ENCODE measurements at places on chromosomes 11 and 22.

DNA sequence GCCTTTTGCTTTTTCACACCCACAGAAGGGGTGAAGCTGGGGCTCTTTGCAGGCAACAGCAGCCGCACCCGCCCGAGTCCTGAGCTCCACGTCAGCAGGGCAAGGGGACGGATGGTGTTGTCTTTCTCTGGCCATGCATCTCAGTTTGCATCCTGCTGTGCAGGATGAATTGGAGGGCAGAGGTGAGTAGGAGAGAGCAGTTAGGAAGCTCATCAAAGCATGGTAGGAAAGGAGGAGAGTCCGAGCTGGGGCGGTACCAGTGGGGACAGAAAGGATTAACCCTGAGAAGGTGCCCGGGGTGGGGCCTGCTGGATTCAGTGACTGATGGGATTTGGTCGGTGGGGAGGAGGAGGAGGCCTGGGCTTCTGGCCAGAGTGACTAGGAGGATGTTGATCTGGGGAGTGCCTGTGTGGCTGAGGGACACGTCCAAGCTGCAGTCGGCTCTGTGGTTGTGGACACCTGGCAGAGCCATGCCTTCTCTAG, 14.6 kb downstream of the FAM83F start:
- DNase-seq = no peak

GRCh38 chr11:57458060-57458409, 2.3 kb upstream of the RTN4RL2 start:
- no peak for DNase-seq

DNA sequence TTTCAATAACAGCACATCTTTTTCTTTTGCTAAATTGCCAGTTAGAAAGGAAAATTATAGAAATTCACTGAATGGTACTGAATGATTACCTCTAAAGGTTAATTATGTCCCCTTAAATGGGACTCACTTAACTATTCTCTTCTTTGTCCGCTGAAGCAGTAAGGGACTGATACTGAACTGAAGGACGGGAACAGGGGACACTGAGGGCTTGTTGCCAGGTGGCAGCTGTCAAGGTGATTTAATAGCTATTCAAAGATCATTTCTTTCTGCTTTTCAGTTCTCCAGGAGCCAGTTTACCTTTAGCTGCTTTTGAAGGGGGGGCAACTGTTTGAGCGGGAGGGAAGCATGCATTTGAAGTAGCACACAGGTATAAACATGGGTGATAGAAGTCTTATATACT, 325.4 kb upstream of the CCDC90B start:
- DNase-seq = no peak

- DNase-seq = no peak
Observed at GRCh38 chr11:17505146-17505545, 28.5 kb upstream of the ABCC8 start.

DNA sequence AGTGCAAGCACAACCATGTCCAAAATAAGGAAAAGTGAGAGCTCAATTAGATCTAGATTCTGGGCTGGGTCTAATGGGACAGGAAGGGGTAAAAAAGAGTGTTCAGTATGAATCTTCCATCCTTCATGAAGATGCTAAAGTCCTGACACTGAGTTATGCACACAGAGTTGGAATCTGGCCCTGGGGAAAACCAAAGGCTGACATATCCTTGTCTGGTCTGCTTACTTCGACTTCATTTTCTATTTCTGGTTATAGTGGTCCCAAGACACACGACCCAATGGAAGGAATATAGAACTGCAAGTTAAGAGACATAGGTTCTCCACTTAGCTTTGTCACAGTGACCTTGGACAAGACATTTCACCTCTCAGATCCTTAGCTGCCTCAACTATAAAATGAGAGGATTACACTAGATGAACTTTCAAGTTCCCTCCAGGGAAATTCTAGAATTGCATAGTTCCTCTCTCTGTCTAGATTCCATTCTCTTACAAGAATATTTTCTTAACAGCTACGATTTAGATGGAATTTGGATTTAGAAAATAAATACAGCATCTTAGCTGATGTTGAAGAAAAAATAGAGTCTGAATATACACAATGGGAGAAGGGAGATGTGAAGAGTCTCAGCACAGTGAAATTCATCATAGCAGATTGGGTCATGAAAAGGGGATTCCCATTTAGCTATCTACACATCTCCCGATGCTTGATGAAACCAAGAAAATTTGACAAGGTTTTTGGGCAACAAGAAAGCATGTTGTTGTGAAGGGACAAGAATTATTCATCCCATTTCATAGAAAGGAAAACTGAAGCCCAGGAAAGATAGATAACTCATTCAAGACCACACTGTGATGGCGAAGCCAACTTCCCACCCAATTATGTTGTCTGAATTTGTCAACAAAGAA, 3.3 kb downstream of the BLID start:
- no peak for DNase-seq

DNA sequence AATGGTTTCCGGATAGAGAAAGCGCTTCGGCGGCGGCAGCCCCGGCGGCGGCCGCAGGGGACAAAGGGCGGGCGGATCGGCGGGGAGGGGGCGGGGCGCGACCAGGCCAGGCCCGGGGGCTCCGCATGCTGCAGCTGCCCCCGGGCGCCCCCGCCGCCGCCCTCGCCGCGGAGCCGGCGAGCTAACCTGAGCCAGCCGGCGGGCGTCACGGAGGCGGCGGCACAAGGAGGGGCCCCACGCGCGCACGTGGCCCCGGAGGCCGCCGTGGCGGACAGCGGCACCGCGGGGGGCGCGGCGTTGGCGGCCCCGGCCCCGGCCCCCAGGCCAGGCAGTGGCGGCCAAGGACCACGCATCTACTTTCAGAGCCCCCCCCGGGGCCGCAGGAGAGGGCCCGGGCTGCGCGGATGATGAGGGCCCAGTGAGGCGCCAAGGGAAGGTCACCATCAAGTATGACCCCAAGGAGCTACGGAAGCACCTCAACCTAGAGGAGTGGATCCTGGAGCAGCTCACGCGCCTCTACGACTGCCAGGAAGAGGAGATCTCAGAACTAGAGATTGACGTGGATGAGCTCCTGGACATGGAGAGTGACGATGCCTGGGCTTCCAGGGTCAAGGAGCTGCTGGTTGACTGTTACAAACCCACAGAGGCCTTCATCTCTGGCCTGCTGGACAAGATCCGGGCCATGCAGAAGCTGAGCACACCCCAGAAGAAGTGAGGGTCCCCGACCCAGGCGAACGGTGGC, 15.7 kb downstream of the PIK3IP1 start:
- no peak for DNase-seq

- DNase-seq = no peak
Observed at GRCh38 chr22:31893460-31893859, 50.9 kb upstream of the YWHAH start.

DNA sequence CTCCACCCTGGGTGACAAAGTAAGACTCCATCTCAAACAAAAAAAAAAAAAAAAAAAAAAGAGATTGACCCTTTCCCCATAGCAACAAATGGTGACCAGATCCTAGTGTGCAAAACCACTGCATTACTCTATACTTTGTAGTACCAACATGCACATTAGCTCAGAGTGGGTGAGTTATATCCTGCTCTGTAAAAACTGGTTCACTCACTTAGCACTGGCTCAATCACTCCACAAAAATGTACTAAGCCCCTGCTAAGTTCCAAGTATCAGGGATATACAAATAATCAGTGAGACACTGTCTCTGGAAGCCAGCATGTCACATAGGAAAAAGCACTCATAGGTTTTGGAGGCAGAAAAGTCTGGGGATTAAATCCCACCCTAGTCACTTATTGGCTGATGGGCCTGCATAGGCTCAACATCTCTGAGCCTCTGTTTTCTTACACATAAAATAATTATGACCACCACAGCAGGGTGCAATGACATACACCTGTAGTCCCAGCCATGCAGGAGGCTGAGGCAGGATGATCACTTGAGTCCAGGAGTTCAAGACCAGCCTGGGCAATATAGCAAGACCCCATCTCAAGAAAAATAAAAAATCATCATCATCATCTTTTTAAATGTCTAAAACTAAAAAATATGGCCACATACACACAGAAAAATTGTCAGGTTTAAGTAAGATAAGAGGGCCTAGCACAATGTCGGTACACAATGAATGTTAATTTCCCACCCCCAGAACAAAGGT, 11.9 kb downstream of the FAM168A start:
- DNase-seq = no peak

GRCh38 chr11:2701230-2701629, 1.4 kb upstream of the KCNQ1OT1 start:
- DNase-seq = peak; percentile 12

DNA sequence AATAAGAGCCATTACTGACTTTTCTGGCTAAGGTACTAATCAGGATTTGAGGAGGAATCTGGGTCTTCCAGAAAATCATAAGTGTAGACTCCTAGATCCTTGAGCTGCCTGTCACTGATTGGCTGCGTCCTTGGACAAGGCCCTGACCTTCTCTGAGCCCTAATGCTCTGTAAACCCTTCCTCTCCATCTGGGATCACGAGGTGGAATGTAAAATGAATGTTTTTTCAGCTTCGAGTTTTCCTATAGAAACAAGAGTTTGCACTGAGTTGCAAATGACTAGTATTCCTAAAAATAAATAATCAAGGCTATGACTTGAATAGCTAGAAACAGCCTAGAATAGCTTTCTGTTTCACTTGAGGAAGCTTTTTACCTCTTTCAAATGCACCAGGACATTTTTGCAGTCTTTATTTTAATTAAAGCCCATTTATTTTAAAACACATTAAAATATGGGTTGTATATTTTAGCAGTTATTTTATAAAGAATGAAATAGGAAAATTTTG, 1.1 kb upstream of the DIXDC1 start:
- no peak for DNase-seq

GRCh38 chr11:96486890-96487611, 97.2 kb downstream of the JRKL start:
- no peak for DNase-seq

DNA sequence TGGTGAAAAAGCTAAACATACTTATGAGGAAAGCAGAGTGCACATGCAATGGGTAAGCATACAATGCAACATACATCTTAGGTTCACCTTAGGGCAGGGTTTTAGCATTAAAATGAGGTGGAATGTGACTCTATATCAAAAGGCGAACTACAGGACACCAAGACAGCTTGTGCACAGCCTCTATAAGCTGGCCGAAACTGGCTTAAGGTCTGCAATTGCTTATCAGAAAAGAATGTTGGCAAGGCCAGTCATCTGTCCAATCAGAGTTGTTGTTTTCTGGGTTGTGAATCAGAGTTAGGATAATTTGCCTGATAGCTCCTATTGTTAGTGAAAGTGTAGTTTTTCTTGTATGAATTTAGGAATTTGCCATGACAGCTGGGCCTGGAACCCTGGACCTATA, 76.5 kb downstream of the LRRC4C start:
- DNase-seq = no peak

DNA sequence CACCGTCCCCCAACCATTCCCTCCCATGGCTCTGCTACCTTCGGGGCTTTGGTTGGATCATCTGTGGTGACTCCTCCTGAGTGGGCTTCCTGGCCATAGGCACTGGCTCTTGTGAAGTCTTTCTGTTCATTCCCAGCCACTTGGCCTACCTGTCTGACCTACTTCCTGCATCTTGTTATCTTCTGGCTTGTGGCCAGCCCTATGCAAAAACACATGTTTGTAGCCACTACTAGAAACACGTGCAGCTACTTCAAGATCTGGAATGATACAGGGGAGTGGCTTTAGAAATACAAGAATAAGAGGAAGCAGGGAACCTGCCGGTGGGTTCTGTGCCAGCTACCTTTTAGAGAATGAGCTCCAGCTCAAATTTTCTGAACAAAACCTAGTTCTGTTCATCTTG, 20.9 kb downstream of the RCOR2 start:
- no peak for DNase-seq

- no peak for DNase-seq
Observed at GRCh38 chr11:67099831-67100324, 19.2 kb upstream of the KDM2A start.

GRCh38 chr11:122714484-122714883, 59.0 kb downstream of the UBASH3B start:
- DNase-seq = no peak

- DNase-seq = no peak
Observed at GRCh38 chr11:49208006-49208721, at the start of gene FOLH1. Gene FOLH1 (minus strand): TSS chr11:49208602. CDS start chr11:49208409, 193 bp downstream.
